Neural crest cell (in vitro differentiated cells): ENCODE measurements at places on chromosomes 6 and 20.

GRCh38 chr6:170305805-170306323 lies 694 bp upstream of the FAM120B start:
- no peak for DNase-seq

DNA sequence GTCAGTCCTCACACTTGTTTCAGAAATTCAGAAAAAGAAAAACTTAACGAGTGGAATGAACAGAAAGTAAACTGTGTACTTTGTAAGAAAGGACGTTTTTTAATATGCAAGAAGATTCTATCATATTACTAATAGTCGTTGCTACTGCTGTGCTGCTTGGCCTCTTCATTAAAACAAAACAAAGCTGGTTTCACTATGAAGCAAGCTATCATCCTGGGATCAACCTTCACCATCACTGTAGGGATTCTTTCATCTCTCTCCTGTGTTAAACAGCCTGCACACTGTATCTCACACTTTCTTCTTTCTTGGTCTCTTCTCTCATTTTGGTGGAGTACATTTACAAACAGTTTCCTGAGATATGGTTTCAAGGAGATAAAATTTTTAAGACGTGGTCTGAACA lies 284.2 kb downstream of the BTBD9 start:
- no peak for DNase-seq

DNA sequence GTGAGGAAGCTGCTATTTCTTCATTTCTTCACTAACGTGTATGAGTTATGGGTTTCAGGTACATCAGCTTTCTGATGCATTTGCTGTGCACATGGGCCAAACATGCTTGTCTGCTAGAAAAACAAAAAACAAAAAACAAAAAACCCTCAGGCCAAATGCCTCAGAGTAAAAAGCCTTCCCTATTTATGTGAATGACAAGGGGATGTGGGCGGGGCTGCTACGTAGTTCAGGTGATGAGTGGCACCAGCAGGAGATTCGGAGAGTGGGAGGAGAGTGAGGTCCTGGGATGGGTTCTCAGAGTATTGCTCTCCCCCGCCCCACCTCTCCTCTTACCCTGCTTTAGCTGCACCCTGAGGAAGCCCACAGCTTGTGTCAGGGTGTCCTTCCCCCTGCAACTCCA lies 596.8 kb upstream of the JAG1 start:
- no peak for DNase-seq

- no peak for DNase-seq
Observed at GRCh38 chr6:109770779-109771178, 79.7 kb downstream of the FIG4 start.
